ENCODE measurements at places on chromosomes 12 and 14. TPM values are rescaled to one million over a fixed set of nuclear protein-coding genes. Genes with fewer than 3 reads are reported as not detected.

Gene KRT6C
- not detected for total RNA-seq

Gene MYH6
- total RNA-seq = not detected

Gene JPH4
- 10.3 TPM for total RNA-seq

Gene MUCL1
- not detected for total RNA-seq

Gene SLC7A7
- total RNA-seq = 50.8 TPM

Gene MIP
- total RNA-seq = not detected

Gene ZNF605
- 3.6 TPM for total RNA-seq

Gene JDP2
- total RNA-seq = 16.0 TPM

All from GM12878 (cell line).